ENCODE measurements at places on chromosomes 16 and 17.

DNA sequence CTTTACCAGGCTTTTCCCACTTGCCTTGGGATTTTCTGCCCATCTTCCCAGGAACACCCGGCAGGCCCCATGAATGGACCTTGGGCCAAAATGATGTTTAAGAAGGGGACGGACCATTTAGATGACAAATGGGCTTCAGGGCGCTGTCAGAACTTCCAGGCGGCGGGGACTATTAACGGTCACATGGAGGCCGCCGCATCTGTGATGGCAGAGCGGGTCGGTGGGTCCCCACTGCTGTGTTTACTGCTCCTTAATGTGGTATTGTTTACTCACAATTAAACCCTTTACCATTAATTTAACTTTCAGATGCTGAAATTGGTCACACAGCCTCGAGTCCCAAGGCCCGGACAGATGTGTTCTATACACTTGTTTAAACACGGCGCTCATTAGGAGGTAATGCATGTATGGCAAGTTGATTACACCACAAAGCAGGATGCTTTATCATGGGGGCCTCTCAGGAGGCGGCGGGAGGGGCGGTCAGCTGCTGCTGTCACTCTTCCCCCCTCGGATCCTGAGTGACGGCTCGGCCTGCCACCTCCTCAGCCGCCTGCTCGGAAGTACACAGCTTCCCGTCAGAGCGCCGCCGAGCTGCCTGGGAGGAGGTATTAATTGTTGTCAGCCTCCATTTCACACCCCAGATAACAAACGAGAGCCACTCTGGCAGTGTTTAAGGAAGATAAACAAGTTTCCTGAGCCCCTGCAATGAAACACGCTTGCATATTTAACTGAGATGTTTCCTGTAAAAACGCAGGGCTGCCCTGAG, 83.9 kb upstream of the IRX3 start:
- DNase-seq: no peak

- no peak for DNase-seq
Observed at GRCh38 chr17:1386265-1386664, 13.8 kb downstream of the YWHAE start.

- no peak for DNase-seq
Observed at GRCh38 chr17:10069301-10069700, 129.1 kb downstream of the GAS7 start.

GRCh38 chr17:81097943-81098308, 63.0 kb downstream of the BAIAP2 start:
- no peak for DNase-seq

GRCh38 chr16:73697336-73697735, 599.3 kb upstream of the PSMD7 start:
- no peak for DNase-seq

GRCh38 chr16:64361753-64362152, 760.1 kb downstream of the CDH11 start:
- DNase-seq: no peak

DNA sequence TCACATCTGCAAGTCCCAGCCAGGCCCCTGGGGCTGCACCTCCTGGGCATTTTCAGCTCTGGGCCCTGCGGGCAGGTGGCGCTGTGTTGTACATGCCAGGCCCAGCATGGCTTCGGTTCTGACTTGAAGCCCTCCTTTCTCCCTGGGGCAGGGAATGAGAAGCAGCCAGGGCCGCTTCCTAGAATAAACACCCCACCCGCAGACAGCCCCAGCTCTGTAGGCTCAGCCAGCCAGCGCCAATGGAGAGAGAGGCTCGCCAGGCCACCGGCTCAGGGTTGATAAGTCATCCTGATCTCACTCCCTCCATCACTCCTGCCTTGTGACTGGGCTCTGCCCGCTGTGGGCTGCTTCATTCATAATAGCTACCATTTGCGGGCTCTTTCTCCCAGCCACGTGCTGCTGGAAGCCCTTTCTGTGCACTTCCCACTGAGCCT, 6.0 kb upstream of the GLIS2 start:
- DNase-seq: no peak

DNA sequence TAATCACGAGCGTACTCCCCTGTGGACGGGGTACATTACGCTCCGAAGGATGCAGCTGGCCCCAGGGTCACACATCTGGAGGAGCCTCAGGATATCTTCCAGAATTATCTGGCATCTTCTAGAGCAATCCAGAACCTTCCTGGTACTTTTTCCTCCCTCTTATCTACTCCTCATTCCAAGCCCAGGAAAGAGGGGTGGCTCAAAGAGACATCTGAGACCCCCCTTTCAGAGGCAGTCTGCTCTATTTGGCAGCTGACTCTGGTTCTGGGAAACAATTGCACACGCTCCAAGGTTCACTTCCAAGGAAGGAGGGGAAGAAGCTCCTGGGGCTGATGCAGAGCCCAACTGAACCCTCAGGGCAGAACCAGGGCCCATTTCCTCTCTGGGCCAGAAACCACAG, 14.9 kb downstream of the RBFOX3 start:
- no peak for DNase-seq

DNA sequence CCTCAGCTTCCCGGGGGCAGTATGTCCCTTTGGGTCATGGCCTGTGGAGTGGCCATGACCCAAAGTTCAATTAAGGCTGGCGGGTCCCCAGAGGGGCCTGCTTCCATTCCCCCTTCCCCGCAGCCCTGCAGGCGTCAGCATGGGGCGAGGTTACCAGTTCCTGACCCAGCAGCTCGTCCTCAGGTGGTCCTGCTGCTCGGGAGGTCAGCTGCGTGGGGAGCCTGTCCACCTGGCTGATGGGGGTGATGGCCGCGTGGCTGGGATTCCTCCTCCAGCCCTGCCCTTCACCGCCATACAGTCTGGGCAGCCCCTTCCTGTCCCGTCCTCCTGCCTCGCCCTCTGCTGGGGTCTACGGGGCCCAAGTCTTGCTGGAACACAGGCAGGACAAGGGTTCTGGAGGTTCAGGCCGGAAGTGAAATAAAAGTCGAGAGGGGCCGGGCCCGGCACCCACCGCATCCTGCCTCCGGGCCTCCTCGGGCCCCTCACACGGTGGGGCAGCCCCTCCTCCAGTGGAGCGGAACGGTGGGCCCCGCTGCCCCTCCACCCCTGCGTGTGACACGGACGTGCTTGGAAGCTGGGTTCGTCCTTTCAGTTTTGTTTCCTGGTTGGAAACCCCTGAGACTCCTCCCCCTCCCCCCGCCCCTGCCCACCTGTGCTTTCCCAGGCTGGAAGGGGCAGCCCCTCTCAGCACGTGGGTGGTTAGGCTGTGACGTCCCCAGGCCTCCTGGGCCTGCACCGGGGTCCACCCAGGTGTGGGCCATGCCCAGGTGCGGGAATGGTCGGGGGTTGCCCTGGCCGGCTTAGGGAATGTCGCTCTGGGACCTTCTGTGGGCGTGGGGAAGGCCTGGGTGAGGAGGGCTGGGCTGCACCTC, 6.8 kb downstream of the UBALD2 start:
- DNase-seq: no peak

GRCh38 chr17:77741109-77741508, 217.4 kb upstream of the TNRC6C start:
- no peak for DNase-seq

GRCh38 chr17:48755356-48755755, 26.8 kb upstream of the HOXB13 start:
- DNase-seq: no peak

- no peak for DNase-seq
Observed at GRCh38 chr17:29102046-29102445, 59.1 kb downstream of the PIPOX start.

DNA sequence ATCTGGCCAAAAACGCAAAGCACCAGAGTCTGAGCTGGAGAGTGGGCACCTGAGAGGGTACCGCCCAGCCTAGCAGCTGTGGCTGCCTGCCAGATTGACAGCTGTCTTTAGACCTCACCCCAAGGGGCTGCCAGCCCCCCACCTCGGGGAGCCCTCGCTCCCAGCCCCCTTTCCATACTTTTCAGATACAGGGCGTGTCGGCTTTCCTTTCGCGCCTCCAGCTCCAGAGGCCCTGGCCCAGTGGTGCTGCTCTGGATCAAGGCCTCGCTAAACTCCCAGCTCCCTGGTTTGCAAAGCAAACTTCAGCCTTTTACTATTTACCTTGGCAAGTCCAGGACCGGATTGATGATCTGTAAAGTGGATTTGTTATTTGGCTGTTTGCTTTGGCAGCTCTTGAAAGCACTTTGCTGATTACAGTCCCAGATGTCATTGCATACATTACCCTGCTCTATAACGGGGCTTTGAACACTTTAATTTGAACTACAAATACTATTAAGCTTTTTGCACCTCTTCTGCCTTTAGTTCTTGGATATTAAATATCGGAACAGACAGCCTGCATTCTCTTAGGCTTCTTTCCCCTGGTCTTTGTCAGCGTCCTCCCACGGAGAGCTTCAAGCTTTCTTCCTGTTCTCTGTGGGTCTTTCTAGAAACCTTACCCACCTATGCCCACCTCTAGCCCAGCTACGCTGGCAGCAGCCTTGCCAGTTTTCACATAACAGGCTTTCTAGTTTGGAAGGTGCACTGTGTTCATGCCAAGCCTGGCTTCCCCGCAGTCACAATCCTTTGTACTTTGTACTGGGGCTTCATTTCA, 63.6 kb upstream of the TBX2 start:
- DNase-seq: no peak

GRCh38 chr16:49931266-49931665, 75.4 kb upstream of the ZNF423 start:
- DNase-seq: no peak

DNA sequence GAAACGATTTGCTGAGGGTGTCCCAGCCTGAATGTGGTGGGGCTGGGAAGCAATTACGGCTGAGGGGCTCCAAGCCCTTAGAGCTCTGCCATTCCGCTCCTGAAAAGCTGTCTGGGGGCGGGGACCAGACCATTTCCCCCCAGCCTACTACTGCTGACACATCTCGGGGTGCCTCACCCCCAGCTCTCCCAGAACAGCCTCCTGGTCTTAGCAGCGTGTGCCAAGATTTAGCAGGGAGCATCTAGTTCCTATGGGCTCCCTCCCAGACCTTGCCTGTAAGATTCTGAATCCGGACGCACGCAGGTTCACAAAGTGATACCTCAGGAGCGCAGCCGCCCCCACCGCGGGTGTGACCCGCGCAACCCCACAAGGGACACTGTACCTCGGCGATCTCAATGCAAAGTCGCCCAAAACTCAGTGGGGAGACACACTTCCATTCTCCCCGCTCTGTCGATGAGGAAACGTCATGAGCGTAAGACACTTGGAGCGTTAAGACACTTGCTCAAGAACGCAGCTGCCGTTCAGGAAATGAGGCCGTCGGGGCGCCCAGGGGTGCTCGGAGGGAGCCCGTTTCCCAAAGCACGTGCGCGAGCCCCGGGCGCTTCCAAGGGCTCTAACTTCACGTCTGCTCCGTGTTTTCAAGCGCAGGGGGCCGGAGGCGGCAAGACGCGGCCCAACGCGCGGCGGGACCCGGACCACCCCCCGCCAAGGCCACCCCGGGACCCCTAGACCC, 629 bp downstream of the GEMIN4 start:
- no peak for DNase-seq

DNA sequence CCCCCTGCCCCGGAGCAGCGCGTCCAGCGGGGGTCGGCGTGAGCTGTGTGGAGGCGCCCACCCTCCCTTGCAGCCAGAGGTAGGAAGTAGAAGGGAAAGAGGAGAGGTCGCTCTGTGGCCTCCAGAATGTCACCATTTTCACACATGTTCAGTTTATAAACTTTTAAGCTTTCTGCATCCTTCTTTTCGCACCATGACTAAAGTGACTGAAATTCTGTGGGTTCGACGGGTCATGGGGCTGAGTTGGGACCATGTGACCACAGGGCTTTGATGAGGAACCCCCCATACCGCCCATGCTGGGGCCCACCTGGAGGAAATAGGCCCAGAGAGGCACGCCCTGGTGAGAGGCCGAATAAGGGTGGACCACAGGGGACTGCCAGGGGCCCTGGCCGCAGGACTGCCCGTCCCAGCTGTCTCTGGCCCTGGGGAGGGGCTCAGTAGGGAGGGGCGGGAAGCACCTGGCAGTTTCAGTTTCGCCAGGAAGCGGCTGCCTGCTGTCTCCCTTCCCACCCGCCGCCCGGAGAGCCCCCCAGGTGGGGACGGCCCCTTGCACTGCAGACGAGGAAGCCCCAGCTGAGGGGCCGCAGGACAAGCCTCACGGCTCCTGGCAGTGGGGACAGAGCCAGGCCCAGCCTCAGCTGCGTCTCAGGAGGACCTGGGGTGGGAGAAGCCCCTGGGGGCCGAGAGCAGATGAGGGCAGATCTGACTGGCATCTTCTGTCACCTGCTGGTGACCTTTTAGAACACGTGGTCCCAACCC, 9.0 kb downstream of the CBFA2T3 start:
- DNase-seq: no peak

GRCh38 chr16:12801511-12802042, 2.1 kb downstream of the CPPED1 start:
- no peak for DNase-seq

- no peak for DNase-seq
Observed at GRCh38 chr16:11560701-11561453, 25.8 kb downstream of the LITAF start.

GRCh38 chr17:73710095-73710592, 65.9 kb upstream of the SDK2 start:
- no peak for DNase-seq

DNA sequence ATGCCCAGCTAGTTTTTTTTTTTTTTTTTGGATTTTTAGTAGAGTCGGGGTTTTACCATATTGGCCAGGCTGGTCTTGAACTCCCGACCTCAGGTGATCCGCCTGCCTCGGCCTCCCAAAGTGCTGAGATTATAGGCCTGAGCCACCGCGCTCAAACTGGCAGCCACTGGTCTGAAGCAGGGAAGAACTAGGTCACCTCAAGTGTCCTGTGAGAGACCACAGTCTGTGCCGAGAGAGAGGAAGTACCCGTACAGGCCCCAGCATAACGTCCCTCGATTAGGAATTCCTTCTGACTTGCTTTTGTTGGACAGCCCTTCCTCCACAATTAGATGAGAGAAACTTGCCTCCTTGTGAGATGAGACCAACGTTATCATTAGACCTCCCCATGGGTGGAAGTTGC, 13.7 kb upstream of the CD300E start:
- no peak for DNase-seq

DNA sequence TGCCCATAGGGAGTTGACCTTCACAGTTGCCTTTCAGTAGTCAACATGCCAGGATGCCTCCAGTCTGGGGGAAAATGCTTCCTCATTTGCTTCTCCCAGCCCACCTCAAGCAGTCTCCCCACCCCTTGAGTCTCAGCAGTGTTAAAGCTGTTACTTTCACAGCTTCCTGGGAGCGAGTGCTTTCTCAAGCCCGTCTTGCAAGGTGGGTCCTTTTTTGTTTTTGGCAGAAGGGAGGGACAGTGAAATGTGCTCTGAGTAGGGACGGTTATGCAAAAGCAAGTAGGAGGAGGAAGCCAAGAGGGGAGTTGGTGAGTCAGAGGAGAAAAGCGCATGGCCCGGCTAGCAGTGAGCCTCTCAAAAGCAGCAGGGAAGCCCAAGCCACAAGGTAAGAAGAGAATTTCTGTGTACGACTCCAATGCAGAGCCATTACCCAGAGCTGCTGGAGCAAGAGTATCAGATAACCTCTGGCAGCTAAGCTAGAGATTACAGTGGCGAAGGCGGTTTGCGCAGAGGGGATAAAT, at the start of gene CHST4:
Gene CHST4 (plus strand): TSS at position 316 of the 521 bp plus-strand sequence. CDS start 10,252 bp downstream, outside the sequence.
- no peak for DNase-seq
